CD4-positive, alpha-beta T cell treated with Interleukin-6 for 4 hours (primary cell): ENCODE measurements at places on chromosomes 13 and 19.

GRCh38 chr19:34067861-34068271 is 104.4 kb upstream of the LSM14A start:
- DNase-seq, result no peak

DNA sequence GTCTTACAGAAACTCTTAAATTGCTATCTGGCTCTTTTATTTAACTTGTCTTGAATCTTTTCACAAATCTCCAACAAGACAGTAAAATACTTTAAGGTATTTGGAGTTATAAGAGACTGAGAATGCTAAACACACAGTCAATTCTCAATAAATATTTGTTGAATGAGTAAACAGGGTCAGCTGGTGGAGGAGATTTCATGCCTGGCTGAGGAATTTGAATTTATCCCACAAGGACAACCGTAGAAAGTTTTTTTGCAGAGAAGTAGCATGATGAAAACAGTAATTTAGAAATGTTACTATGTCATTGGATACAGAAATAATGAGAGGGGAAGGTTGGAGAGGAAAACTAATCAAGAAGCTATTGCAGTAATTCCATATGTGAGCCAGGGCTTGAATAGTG is 1223.7 kb downstream of the PCDH17 start:
- DNase-seq, result no peak

- DNase-seq, result no peak
Measured at GRCh38 chr19:21765151-21765550, 2.2 kb downstream of the ZNF100 start.

DNA sequence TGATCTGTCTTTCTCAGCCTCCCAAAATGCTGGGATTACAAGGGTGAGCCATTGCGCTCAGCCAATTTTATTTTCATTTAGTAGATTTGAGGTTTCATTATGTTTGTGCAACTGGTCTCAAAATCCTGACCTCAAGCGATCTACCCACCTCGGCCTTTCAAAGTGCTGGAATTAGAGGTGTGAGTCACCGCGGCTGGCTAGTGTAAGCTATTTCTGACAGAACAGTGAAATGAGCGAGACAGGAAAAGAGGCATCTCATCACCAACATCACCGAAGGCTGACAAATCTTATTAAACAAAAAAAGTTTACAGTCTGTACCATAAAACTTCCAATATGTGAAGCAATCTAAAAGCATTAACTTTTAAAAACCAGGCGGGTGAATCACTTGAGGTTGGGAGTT is 12.2 kb upstream of the ZNF888 start:
- DNase-seq, result no peak

GRCh38 chr19:38699027-38699346 is 45.3 kb downstream of the CAPN12 start:
- no peak for DNase-seq

- DNase-seq, result no peak
Measured at GRCh38 chr19:4707322-4707721, 16.3 kb downstream of the DPP9 start.

DNA sequence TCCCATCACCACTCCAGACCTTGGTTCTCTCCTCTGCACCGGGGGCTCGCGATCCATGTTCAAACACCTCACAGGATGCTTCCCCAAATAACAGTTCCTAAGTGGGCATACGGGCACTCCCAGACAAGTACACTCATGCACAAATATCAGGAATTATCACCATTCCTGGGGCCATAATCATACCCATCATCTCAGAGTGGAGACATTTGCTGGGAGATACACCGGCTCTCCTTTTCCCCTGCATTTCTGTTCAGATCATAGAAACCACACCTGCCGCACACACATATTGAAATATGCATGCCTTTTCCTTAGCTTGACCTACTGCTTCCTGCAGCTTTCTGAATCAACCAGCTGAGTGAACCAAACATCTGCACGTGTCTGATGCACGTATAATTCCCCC is 33.9 kb upstream of the MBNL2 start:
- DNase-seq, result no peak

DNA sequence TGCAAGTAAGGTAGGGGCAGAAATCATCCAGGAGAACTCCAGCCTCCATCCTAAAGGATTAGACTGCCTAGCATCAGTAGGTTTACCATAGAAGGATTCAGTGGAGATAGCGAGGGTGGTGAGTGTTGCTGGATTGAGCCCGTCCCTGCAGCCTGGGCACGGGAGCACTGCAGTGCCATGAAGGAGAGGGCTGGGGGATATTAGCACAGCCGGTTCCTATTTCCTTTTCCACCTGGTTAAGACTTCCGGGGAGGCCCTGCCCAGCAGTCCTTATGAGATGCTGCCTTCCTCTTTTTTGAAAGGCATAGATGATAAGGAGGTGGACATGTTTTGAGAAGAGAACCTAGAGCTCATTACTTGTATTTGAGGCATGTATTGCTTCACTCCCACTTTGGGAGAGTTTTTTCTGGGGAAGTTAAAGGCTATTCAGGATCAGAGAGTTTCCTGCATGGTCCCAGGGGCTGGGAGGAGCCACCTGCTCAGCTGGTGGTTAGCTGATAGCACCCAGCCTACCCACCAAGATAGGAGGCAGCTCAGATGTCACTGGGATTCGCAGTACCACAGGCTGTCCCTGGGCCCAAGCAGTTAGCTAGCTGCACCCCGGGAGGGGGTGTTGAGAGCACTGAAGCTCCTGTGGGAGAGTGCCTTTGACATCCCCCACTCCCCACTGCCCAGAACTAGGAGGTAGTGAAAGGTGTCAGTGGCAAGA is 17.2 kb downstream of the ACTN4 start:
- no peak for DNase-seq

DNA sequence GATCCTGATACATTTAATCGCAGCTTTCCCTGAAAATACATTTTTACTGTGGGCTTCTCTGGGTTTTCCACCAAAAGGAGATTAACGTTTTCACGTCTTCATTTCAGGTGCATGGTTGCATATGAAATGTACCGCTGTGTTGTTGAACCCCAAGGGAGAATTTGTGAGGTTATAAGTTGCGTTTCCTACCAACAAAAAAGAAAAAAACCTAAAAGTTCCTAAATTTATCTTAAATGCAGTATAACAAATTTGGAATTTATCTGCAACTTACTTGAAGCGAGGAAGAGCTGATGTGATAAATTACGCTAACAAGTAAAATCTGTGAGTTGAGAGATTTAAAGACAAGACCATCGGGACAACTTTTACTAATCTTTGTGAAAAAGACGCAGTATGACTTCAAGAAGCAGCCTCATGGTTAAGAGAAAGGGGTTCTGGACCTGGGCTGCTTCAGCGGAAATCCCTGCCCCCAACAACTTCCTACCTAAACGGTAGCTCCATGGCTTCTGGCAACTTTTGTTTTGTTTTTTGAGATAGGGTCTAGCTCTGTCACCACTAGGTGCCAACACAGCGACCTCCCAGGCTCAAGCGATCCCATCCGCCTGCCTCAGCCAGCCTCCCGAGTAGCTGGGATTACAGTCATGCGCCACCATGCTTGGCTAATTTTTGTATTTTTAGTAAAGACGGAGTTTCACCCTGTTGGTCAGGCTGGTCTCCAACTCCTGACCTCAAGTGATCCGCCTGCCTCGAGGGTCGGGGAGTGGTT is 958 bp upstream of the OBI1 start:
- peak; percentile 45 for DNase-seq

DNA sequence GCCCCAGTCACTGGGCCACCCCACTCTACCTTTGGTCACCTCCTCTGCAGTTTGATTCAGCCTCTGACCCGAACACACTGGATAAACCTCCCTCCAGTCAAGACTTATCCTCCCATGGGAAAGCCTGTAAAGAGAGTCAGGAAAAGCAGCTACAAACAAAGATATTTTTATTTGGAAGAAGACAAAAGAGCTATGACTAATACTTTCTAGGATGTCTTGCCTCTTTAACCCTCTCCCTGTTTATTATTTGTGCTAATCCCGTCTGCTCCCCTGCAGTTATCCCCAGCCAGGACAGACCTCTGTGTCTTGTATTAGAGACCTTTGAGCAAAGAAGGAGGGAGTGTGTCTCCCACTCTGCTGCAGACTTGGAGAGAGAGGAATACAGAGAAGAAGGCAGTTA is 178.3 kb downstream of the EFNB2 start:
- no peak for DNase-seq

DNA sequence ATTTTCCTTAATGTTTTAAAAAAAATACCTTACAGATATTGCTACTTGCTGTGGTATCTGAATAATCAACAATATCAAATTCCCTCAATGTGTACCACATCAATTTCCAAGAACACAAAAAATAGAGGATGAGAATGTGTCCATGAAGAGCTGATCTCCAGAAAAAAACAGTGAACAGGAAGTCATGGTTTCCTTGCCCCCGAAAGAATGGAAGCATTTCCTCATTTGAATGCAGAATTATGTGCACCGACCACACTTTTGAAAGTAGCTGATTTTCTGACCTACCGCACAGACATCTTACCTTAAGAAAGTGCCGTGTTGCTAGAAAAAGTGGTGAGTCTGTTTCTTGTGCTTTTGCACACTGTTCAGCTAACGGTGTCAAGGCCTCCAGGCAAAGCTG is 13.4 kb upstream of the EEF1AKMT1 start:
- DNase-seq, result no peak

DNA sequence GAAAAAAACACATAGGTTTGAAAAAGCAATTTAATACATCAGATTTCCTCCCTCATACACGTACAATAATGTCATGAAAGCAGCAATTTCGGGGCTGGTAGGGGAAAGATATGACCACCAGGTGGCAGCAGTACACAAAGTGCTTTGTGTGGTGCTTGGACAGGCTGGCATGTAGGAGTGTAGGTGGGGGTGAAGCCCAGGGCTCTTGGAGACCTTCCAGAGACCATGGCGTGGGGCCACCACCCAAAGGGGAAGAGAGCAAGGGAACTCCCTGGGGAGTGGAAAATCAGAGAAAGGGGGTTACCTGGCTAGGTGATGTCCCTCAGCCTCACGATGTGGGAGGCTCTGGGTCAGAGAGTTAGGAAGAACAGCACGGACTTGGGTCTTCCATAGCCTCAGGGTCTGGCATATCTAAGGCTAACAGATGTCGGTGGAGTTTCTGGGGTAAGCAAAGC is 11.8 kb upstream of the CCNA1 start:
- peak; percentile 54 for DNase-seq
